ENCODE measurements at places on chromosomes 3 and 15. TPM values are rescaled to one million over a fixed set of nuclear protein-coding genes. Genes with fewer than 3 reads are reported as not detected.

The NCEH1 gene
- total RNA-seq: 73.0 TPM

The KBTBD13 gene
- not detected for total RNA-seq

The TNFAIP8L3 gene
- total RNA-seq: 1.0 TPM

The RNF168 gene
- total RNA-seq: 21.3 TPM

The CFAP100 gene
- not detected for total RNA-seq

The CLDN16 gene
- total RNA-seq: not detected

Measured in Panc1 (cell line).